ENCODE measurements at places on chromosomes 13 and 19.

- DNase-seq, result no peak
Measured at GRCh38 chr13:98889419-98890085, 88.3 kb downstream of the DOCK9 start.

GRCh38 chr19:13008926-13009787 is 13.9 kb downstream of the NFIX start:
- no peak for DNase-seq

GRCh38 chr19:31940396-31940795 is 405.0 kb upstream of the ZNF507 start:
- DNase-seq, result no peak

DNA sequence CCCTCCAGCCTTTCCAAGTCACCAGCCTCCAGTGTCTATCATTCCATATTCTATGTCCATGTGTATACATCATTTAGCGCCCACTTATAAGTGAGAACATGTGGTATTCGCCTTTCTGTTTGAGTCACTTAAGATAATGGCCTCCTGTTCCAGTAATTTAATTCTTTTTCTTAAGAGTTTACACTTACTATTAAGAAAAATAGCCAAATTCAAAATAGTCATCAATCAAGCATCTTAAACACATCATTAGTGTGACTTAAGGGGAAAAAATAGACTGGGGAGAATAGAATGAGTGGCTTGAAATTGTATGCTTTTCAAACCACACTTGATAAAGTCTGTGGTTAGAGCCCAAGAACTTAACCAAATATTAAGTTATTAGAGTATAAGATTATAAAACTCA is 248.0 kb downstream of the MAB21L1 start:
- DNase-seq, result no peak

All from non-pigmented ciliary epithelial cell (primary cell).